ENCODE measurements at places on chromosomes 1 and 21. TPM values are rescaled to one million over a fixed set of nuclear protein-coding genes. Genes with fewer than 3 reads are reported as not detected.

The SLC30A2 gene
- not detected for total RNA-seq

GRCh38 chr1:165383599-165384405, 27.3 kb upstream of the LMX1A start:
- no peak for DNase-seq

DNA sequence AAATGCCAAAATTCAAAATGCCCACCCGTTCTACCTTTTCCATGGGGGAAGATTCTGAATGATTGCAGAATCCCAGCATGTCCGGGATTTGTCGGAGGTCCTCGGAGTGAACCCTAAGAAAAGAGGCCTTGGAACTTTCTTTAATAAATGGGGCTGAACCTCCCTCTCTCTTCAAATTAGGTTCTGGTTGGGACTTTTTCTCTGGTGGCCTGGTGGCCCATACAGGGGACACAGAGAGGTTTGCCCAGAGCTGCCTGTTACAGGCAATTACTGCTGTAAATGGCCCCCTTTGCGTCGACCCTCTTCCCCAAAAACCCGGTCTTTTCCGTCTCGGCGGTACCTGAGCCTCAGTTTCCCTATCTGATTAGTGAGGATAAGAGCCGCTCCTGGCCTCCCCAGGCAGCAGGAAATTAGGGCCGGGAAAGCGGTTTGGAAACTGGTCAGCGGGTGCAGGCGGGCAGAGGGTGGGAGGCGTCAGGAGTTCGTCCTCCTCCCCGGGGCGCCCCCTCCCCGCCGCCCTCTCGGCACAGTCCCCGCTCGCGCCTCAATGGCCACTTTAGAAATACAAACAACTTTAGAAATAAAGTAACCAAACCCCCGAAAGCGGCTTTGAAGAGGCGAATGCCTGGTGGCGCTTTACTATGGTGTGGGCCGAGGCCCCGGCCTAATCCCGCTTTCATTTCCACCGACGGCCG, 15.6 kb downstream of the PAX7 start:
- no peak for DNase-seq

The OR2L3 gene
- total RNA-seq, result not detected

The CROCC gene
- total RNA-seq, result 34.5 TPM

The FCRL5 gene
- not detected for total RNA-seq

All from osteocyte (in vitro differentiated cells).